Fibroblast of skin of right quadriceps (primary cell): ENCODE measurements at places on chromosomes 12 and 14.

GRCh38 chr12:116525418-116526001 lies 33.7 kb upstream of the MAP1LC3B2 start:
- peak; percentile 96 for DNase-seq

- no peak for DNase-seq
Observed at GRCh38 chr14:74649167-74649566, 37.1 kb upstream of the LTBP2 start.

DNA sequence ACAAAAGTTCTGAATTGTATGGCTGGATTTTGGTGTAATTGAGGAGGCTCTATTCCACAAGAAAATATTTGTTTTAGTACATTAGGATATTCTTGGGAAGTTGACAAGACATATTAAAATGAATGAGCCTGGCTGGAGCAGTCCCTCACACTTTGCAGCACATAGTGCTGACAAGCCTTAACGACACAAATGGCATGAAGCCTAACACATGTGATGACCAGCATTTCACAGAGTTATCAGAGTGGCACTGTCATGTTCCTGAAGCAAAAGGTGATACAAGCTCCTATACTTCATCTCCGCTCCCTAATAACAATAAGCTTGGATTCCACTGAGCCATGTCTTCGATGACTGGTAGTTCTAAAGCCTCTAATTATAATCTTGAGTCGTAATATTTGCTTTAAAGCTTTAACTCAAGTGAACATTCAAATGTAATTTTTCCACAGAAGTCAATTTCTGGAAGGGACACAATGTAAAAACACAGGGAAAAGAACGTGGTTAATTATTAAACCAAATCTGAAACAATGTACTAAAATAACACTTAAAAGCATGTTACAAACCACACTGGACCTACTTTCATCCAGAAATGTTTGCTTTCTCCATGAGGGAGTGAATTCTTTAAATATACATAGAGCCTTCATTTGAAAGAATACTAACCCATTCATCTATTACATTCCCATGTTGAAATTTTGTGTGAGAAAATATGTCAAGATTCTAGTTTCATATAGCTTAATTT lies 49.6 kb downstream of the GRIP1 start:
- DNase-seq, result no peak

DNA sequence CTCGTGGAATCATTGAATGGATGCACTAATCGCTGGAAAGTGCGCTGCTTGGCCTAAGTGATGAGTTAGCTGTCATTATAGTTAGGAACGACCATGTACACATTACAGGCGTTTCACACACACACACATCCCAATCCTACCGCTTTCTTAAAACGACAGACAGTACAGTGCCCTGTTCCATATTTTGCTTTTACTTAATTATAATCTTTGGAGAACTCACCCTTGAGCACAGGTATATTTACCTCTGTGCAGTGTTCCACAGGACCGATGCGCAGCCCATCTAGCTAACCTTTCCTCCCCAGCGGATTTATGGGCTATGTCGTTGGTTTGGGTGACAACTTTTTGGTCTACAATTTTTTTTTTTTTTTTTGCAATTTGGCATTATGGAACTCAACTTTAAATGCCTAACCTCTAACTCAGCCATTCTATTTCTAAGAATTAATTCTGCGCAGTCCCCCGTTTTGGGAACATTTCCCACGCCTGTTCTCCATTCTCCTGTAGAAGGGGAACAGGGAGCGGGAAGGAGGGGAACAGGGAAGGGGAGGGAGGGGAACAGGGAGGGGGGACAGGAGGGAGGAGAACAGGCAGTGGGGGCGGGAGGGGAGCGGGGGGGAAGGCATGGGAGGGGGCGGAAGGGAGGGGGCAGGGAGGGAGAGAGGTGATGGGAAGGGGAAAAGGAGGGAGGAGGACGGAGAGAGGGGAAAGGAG lies 663 bp upstream of the ULK1 start:
- no peak for DNase-seq

DNA sequence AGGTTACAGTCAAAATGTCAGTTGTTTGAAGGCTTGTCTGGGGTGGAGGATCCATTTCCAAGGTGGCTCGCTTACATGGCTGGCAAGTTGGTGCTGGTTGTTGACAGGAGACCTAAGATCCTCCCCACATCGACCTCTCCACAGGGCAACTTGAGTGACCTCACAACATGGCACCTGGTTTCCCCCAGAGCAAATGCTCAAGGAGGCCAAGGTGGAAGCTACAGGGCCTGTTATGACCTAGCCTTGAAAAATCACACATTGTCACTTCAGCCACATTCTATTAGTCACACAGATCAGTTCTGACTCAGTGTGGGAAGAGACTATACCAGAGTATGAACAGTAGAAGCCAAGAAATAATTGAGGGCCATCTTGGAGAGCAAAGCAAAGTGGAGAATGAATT lies 11.3 kb upstream of the GNG2 start:
- DNase-seq, result no peak

GRCh38 chr12:124938587-124938986 lies 24.1 kb upstream of the UBC start:
- DNase-seq, result peak; percentile 67

- no peak for DNase-seq
Observed at GRCh38 chr12:116465407-116465806, 93.8 kb upstream of the MAP1LC3B2 start.

DNA sequence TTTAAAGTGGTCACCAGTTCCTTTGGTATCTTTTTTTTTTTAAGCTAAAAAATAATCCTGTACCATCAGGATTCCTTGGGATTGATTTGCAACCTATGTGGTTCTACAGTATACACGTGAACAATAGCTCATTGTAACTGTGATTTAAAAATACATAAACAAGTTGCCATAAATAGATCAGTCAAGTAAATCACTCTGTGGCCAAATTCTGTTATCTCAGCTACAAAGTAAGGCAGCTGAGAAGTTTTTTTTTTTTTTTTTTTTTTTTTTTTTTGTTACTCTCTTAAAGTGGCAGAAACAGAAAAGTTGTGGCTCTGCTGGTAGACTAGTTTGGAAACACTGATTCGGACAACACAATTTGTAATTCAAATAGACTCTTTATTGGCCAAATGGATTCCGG lies 104.5 kb downstream of the PRICKLE1 start:
- no peak for DNase-seq

GRCh38 chr12:52266514-52266913 lies 7.9 kb upstream of the KRT86 start:
- no peak for DNase-seq

DNA sequence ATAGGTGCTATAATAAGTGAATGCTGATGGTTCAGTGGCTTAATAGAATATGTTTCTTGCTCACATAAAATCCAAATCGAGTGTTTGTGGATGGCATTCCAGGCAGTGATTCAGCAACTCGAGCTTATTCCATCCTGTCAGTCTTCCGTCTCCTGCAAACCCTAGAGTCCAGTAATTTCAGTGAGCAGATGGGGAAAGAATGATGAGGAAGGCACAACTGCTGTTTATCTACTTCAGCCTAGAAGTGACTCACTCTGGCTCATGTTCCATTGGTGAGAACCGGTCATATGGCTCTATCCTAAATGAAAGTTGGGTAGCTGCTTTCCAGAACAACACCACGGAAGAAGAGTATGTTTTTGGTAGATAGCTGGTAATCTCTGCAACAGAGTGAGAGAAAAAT lies 421.8 kb upstream of the PDE3A start:
- DNase-seq, result peak; percentile 96

DNA sequence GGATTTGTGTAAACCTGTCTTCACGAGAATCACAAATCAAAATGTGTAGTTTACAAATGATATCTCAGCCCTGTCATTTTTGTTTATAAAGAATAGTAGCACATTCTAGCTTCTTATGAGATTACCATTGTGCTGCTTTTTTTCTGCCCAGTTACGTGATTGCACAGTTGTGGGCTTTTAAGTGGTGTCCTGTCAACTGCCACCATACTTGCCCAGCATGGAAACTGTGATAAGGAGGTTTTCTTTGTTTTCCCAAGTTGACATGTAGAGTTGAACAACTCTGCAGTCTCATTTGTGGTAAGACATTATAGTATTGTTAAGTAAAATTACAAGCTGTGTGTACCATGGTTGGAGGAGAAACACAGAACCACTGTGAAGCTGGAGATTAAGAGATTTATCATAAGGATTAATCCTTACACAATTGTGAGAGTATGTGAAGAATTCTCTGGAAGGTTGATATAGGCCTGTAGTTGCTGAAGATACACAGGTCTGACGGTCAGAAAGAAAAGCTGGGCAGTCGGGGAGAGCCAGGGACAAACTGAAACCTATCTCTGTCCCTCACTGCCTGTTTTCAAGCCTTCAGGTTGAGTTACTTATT lies 12.2 kb downstream of the CHURC1 start:
- DNase-seq, result no peak

GRCh38 chr12:124696693-124697476 lies 129.5 kb upstream of the NCOR2 start:
- DNase-seq, result no peak

- no peak for DNase-seq
Observed at GRCh38 chr14:59484639-59485175, 390 bp downstream of the JKAMP start.

- DNase-seq, result peak; percentile 10
Observed at GRCh38 chr14:81435391-81436295, 35.5 kb upstream of the STON2 start.

DNA sequence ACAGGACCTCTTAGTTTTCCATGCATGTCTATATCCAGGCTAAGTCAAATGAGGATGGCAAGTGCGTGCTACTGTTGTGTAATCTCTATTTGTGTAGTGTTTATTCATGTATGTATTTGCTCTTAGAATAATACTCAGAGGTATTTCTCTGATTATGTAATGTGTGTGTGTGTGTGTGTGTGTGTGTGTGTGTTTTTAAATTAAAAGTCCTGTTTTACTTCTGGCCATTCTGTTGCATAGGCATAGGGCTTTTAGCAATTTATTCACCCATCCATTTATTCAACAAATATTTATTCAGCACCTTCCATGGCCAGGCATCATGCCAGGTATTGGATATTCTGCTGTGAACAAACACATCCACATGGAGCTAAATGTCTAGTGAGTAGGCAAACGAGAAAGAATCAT lies 63.5 kb downstream of the PELI2 start:
- DNase-seq, result no peak

DNA sequence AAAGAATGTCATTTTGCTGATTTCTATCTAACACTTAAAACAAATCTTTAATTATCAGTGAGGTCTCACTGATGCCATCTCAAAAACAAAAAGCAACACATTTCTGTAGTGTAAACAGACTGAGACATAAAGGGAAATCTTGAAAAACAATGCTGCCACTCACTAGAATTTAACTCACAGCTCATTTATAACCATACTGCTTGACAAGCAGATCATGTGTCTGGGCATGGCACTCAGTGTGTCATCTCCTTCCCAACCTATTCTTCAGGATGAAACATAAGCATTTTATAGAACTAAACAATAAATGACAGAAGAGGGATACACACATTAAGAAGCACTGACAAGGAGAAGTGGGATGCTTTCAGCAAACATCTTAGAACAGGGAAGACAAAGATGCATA lies 22.4 kb downstream of the ATF7 start:
- no peak for DNase-seq

GRCh38 chr12:92537290-92537960 lies 165.4 kb upstream of the PLEKHG7 start:
- no peak for DNase-seq

GRCh38 chr12:15404485-15404884 lies 82.2 kb downstream of the PTPRO start:
- peak; percentile 68 for DNase-seq

DNA sequence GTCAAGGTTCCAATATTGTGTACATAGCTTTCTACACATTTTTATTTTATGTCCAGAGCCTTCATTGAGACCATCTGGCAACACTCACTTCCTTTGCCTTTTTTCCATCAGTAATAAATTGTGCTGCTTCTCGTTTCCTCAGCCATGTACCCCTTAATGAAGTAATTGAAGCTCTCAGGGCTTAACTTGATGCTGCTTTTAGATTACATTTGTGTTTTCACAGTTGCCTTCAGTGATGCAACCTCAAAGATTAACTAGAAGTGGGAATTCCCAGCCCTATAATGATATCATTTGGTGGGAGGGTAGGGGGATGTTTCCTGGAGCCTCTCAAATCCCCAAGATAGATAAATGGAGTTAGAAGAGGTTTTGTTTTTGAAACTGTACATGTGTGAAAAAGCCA lies 80.2 kb upstream of the KRR1 start:
- peak; percentile 45 for DNase-seq
